Karpas-422 (cell line): ENCODE measurements at places on chromosomes 16 and 17.

DNA sequence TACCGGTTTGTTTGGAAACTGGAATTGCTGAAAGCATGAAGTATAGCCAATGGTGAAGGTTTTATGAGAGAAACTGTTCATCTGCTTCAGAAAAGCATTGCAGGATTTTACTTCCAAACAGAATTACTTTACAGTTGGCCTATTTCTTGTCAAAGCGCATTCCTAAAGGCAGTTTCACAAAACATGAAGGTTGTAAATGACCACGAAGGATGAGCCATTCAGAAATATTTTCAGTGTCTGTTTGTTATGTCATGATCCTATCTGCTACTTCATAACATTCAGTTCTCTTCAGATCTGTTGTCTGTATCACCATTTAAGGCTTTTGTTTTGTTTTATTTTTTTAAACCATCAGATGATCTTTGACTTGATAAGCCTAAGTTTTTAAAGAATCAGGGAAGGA, 45.7 kb downstream of the AATF start:
- DNase-seq, result no peak

GRCh38 chr17:76395980-76396379, 11.6 kb downstream of the SPHK1 start:
- DNase-seq, result no peak

GRCh38 chr17:49465331-49465903, 29.7 kb upstream of the NGFR start:
- DNase-seq, result no peak

- DNase-seq, result no peak
These were observed 1.3 kb downstream of the CDH13 start for GRCh38 chr16:82628088-82628423.

DNA sequence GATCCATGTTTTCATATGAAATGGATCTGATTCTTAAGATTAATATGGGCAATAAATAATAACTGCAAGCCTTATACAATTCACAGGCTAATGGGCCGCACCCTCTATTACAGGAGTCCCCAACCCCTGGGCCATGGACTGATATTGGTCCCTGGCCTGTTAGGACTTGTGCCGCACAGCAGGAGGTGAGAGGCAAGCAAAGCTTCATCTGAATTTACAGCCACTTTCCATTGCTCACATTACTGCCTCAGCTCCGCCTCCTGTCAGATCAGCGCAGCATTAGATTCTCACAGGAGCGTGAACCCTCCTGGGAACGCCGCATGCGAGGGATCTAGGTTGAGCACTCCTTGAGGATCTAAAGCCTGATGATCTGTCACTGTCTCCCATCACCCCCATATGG, 26.8 kb downstream of the METTL16 start:
- no peak for DNase-seq

DNA sequence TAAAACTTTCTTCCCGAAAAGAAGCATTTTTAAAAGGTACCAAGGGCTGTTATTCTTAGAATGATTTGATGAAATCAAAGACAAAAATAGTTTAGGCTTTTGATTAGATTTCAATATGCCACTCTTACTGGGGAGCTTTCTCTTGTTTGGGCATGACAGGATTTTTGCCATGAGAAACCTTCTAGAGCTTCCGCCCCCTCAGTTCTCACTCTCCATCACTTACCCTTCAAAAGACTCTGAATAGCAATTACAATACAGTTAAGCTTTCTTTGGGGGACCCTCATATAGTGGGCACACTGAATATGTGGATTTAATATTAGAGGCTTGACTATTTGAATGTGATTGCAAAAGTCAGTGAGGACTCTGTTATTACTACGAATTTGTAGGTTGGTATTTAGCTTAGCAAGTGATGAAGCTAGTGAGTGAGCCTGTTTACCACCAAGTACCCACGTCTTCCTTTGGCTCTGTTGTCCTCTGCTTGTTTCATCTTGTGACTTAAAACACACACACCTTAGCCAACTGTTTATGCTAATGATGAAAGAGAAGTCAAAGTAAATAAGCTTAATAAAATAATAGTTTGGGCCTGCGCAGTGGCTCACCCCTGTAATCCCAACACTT, 158.7 kb upstream of the TBX2 start:
- no peak for DNase-seq

- DNase-seq, result no peak
These were observed 3.2 kb upstream of the EXOSC6 start for GRCh38 chr16:70254965-70255286.

GRCh38 chr17:68353111-68353521, 61.8 kb downstream of the ARSG start:
- DNase-seq, result no peak

DNA sequence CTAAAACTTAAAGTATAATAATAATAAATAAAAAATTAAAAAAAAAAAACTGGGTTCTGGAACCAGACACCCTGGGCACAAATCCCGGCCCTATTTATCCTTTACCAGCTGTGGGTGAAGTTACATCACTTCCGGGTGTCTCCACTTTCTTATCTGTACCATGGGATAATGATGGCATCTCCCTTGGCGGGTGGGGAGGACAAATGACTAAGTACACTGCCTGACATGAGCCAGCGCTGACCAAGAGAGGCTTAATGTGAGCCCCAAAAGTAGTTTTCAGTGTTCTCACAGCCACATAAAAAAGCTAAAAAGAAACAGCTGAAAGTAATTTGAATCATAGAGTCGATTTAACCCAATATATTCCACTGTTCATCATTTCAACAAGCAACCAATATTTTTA, 424.9 kb downstream of the SOX9 start:
- no peak for DNase-seq

- DNase-seq, result no peak
These were observed at the start of gene HAP1 for GRCh38 chr17:41734139-41734948. Gene HAP1 (minus strand): TSS chr17:41734643. CDS start chr17:41734634, 9 bp downstream.
